ENCODE measurements at places on chromosomes 16 and 17.

- no peak for DNase-seq
Measured at GRCh38 chr17:41614098-41614497, 1.5 kb upstream of the KRT16 start.

GRCh38 chr17:39701012-39701783 lies 1.3 kb downstream of the ERBB2 start:
- DNase-seq, result no peak

DNA sequence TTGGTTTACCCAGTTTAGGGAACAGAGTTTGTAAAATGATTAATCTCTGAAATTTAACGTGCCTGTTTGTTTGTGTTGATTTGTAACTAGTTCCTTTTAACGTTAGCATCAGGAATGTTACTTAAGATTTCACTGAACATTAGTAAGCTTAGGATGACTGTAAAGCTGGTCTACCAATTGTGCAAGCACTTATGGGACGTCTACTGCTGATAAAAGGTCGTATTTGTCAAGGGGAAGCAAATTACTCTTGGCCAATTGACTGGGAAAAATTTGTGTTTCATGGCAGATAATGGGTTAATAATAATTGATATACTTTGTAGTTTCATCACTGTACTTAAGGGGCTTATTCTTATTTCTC lies 11.8 kb downstream of the METTL9 start:
- DNase-seq, result no peak

DNA sequence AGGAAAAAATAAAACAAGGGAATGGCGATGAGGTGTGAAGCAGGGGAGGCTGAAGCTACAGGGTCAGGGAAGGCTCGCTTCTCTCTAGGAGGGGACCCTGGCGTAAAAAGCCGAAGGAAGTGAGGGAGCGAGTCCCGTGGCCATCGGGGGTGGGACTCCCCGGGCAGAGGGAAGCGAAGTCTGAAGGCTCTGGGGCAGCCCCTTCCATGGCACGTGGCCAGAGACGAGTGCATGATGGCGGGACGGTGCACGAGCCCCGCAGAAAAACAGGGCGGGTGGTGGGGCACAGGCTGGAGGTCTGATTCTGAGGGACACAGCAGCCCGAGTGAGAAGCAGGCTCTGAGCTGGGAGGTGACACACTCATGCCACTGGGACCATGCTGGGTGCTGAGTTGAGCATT lies 21.1 kb upstream of the NCBP3 start:
- DNase-seq, result no peak

DNA sequence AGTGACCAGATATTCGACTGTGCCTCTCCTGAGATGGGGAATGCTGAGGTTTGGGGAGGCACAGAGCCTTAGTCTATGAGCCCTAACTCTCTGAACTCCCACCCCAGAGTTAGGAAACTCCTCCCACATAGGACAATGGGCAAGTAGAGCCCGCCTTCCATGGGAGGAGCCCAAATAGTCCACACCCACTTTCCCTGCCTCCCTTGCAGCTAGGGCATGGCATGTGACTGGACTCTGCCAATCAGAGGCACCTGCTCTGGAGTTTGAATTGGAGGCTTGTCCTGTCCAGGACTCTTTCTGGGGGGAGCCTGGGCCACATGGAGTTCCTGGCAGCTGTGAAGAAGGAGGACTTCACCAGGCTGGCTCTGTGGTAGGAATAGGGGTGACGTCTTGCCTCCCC lies 48.4 kb downstream of the SOCS1 start:
- DNase-seq, result no peak

DNA sequence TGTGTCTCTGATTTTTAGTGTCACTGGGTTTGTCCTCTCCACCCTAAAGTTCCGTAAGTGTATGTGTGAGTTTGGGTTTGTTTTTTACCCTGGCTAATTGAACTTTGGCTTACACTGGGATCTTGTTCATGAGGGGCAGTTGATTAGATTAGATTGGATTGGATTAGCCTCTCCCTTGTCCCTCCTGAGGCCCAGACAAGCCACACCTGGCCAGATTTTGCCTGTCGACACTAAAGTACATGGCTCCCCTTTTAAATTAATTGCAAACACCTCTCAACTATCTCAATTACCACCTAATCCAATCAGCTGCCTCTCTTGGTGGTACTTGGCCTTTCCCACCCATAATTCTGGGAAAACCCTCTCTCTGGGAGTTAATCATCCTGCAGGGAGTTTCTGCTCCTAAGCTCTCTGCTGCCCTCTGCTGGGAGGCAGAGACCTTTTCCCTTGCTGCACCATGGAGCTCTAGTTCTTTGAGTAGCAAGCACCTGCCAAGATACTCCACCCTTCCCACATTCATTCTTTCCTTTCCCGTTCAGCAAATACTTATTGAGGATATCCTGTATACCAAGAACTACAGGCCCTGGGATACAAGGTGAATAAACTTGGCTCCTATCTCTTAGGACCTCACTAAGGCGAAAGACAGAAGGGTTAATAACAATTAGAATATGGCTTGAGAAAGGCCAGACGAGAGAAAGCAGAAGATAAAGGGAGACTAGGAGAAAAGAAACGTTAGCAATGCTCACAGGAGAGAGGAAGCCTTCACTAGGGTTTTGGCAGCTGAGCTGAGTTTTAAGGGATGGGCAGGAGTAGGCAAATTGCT lies 60.0 kb upstream of the MPHOSPH6 start:
- no peak for DNase-seq

DNA sequence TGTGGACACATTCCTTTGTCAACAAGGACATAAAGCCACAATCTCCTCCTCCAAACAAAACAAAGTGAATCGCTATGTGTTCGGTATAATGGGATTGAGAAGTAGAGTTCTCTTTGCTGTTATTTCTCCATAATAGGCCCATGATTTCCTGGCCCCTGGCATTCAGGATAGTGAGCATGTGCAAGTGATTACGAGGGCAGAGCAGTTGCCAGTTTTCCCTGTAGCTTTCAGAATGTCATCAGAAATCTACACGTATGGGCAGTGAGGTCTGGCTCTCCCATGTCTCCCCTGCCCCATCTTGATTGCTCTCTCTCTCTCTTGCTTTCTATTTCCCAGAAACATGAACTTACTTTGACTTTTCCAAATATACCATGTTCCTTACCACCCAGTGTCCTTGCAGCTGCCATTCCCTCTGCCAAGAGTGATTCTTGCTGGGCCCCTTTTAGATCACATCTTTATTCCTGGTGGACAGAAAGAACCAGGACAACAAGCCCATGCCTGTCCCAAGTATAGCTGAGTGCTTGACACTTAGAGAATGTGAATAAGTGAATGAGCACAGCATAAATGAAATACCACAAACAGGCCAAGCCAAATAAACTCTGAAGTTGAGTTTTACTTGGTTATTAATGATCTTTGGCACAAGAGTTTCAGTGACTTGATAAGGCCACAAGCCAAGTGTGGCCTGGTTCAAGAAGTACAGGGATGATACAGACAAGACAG lies 273.1 kb downstream of the CDH13 start:
- DNase-seq, result no peak

- DNase-seq, result no peak
Measured at GRCh38 chr16:85750146-85750826, 610 bp downstream of the C16orf74 start.

GRCh38 chr16:65770752-65771151 lies 595.7 kb upstream of the CDH5 start:
- DNase-seq, result no peak

Data from D721Med (cell line).